ENCODE measurements at places on chromosomes 6 and 20.

DNA sequence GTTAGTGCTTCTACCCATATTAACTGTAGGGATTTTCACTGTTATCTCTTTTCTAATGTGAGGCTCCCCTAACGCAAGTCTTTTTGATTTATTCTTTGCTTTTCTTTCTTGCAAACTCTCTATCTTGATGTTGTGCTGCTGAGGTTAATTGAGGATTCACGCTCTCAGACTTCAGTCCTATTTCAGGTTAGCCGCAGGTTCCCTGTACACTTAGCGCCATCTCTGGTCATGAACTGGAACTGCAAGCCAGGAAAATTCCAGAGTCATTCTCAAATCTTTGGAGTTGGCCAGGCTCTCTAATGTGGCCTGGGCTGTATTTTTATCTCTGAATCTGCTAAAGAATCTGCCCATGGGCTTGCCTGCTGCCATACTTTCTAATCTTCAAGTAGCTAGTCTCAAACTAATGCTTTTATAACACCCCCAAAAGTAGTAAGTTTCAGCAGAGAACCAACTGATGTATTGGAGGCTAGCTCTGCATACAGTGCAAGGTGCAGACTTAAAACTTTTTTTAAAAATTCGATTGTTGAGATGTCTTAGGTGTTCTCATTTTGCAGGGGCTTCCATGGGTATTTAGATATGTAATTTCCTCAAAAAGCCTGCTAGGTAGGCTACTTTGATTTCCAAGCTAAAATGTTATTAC lies 91.1 kb upstream of the OPRM1 start:
- no peak for DNase-seq

GRCh38 chr6:41033776-41034175 lies 5.2 kb downstream of the UNC5CL start:
- no peak for DNase-seq

DNA sequence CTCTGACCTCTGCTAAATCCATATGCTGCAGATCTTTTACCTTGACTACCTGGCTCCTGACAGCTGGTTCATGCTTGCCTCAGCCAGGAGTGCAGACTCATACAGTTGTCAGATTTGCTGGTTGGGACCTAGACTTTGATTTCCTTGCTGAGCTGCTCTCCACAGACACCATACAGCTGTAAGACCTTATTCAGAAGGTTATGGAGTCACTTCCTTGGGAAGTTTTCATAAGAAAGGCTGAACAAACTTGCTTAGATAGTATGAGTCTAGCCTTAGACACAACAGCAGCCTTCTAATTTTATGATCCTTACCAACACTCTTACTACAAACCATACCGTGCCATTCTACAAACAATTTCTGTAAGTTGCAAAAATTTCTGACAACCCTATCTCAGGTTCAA lies 102.9 kb downstream of the EDN1 start:
- DNase-seq, result no peak

GRCh38 chr6:168496997-168497331 lies 56.0 kb downstream of the SMOC2 start:
- no peak for DNase-seq

- no peak for DNase-seq
Measured at GRCh38 chr6:156231026-156231765, 546.0 kb upstream of the ARID1B start.

DNA sequence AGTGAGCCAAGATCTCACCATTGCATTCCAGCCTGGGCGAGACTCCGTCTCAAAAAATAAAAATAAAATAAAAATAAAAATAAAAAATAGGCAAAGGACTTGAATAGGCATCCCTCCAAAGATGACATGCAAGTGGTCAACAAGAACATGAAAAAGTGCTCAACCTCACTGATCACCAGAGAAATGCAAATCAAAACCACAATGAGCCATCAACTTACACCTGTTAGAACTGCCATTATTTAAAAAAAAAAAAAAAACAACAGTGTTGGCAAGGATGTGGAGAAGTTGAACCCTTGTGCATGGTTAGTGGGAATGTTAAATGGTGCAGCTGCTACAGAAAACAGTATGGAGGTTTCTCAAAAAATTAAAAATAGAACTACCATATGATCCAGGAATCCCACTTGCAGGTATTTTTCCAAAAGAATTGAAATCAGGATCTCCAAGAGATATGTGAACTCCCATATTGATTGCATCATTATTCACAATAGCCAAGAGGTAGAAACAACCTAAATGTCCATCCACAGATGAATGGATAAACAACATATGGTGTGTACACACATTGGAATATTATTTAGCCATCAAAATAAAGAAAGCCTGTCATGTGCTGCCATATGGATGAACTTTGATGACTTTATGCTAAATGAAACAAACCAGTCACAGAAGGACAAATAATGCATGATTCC lies 2.8 kb downstream of the C20orf203 start:
- DNase-seq, result no peak

DNA sequence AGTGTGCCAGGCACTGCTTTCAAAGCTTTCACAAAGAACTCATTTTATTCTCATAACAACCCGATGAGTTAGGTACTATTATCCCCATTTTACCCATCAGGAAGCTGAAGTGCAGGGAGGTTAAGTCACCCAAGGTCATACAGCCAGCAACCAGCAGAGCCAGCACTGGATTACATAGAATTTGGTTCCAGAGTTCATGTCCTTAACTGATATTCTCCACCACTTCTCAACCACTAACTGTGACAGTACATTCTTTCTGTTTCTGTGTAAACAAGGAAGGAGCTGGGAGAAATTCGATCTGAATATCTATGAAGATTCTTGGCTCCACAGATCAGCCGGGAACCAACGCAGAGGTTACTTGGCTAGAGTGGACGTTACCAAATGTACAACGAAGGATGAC lies 98.0 kb downstream of the KIF16B start:
- DNase-seq, result no peak

DNA sequence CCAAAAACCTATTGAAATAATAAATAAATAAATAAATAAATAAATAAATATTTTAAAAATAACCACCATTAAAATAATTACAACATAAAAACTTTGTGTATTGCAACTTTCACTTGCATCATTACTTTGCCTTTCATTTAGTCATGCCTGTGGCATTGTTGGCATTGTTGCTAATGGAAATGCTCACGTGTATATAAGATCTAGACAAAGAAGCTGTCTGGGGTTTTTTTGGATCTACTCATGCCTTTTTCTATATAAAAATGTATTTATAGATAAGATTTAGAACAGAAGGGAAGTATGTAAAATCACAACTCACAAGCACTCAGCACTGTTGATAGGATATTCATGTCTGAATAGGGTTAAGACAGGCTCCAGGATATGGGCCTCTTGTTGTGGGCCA lies 27.9 kb downstream of the GFRA4 start:
- DNase-seq, result no peak

GRCh38 chr6:106513808-106514582 lies 115.3 kb downstream of the RTN4IP1 start:
- DNase-seq, result no peak

DNA sequence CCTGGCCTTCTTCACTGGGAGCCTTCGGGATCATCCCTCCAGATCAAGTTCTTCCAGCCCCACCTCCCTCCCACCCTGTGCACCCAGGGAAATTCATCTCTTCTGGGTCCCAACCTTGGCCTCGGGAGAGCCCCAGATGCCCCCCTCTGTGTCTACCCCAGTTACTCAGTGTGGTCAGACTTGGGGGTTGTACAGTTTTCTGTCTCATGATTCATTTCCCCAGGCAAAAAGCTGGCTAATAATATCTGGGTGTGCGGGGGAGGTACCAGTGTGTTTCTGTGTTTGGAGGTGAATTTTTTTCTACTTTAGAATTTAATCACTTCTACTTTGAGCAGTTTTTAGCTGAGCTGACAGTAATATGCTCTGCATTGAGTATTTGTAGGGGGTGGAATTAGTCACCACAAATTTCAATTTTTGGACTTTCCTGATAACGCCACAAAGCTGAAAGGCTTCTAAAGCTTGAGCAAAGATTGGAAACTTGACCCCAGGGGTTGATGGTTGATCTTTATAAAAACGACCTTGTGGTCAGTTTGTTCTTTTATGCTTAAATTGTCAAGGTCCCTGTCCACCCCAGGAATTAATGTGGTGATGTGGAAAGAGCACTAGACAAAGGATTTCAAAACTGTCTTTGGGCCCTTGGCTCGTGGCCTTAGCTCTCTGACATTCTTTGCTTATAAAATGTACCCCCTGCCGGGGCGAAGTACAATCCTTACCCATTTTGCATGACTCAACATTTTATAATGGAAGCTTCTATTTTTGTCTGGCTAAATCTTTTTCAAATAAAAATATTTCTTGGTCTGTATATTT lies 284.7 kb upstream of the TAB2 start:
- DNase-seq, result no peak
